ENCODE measurements at places on chromosomes 11 and 22. TPM values are rescaled to one million over a fixed set of nuclear protein-coding genes. Genes with fewer than 3 reads are reported as not detected.

DNA sequence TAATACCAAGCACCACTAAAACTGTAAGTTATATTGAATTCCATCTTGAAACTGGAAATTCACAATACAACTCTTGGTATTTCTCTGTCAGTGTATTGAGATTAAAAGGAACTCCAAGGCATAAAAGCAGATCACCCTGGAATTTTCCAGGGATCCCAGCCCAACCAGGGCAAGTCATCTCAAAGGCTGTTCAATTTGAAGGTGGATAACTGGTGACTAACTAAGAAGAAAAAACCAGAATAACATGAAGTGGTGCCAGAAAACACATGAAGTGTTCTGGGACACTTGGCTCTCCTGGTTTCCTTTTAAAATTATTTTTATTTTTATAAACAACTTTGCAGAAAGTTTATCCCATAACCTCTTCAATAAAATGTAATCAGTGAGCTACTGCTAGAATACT is 7.8 kb upstream of the BMAL1 start:
- H3K27me3 ChIP-seq: peaks cover 7% of the 10 kb centered on the region
- no peak overlapping the region for H3K27ac ChIP-seq
- DNase-seq: no peak
- H3K4me3 ChIP-seq: no peak overlapping the region

The DCDC1 gene
- 1.8 TPM for total RNA-seq

GRCh38 chr22:29459773-29460172 is 20.2 kb upstream of the NEFH start:
- DNase-seq: no peak
- no peaks in the 10 kb centered on the region for H3K4me1 ChIP-seq
- H3K27me3 ChIP-seq: no peaks in the 10 kb centered on the region
- no peak overlapping the region for H3K4me3 ChIP-seq
- no peaks in the 10 kb centered on the region for H3K36me3 ChIP-seq

The ASCL2 gene
- 2.3 TPM for total RNA-seq

The TPH1 gene
- total RNA-seq: 0.26 TPM

DNA sequence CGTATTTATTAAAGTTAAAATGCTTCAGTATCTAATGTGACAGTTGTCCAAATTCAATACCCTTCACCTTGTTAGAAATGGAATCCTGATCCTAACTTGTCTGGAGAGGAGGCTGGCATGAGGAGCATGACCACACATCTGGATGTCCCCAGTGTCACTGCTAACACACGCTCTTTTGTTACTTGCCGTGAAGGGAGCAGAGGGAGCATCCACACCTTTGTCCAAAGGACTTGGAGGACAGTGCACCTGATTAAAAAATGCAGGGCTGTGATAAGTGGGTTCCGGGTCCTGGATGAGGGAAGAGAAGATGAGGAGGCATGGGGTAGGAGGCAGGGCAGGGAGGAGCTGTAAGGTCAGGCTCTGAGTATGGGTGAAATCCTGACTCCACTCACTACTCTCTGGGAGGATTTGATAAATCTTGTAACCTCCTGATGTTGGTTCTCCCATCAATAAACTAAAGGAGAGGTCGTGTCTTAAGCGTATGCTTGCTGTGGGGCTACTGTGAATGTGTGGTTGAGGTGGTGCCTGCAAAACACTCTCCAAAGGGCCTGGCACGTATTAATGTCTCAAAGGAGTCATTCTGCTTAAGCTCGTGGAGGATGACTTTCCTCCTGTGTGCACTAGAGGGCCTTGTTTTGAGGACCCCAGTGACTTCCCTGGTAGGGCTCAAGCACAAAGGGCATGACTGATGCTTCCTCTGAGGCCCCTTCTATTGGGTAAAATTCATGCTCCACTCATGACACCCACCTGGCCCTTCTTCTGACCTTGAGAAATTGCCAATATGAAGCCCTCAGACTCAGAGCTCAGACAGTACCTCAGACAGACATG is 16.8 kb upstream of the IGLL5 start:
- H3K27me3 ChIP-seq: peaks cover 11% of the 10 kb centered on the region
- H3K4me1 ChIP-seq: no peaks in the 10 kb centered on the region
- H3K27ac ChIP-seq: no peak overlapping the region
- no peak overlapping the region for H3K4me3 ChIP-seq
- no peaks in the 10 kb centered on the region for H3K36me3 ChIP-seq

The EPS8L2 gene
- total RNA-seq: 114 TPM

The SYCE3 gene
- total RNA-seq: not detected

The UPB1 gene
- total RNA-seq: 0.50 TPM

The MYBPC3 gene
- total RNA-seq: 2.0 TPM

GRCh38 chr11:120184946-120185705 is 25.7 kb upstream of the OAF start:
- no peak overlapping the region for H3K27ac ChIP-seq
- no peak overlapping the region for H3K4me3 ChIP-seq
- no peak for DNase-seq
- no peaks in the 10 kb centered on the region for H3K36me3 ChIP-seq
- no peaks in the 10 kb centered on the region for H3K4me1 ChIP-seq

DNA sequence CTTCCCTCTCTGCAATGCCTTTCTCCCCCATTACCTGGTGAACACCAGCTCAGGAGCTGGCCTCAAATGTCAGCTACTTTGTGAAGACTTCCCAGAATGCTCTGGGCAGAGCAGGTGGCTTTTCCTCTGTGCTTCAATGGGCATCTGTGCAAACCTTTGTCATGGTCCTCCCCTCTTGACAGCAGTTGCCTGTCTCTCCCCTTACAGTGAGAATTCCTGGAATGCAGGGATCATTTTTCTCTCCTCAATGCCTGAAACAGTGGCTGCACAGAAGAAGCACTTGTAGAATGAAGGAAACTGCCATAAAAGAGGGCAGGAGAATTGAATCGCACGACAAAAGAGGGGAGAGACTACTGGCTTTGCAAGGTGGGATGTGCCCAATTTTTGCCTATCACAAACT is 92.8 kb upstream of the NARS2 start:
- H3K27me3 ChIP-seq: no peaks in the 10 kb centered on the region
- H3K27ac ChIP-seq: no peak overlapping the region
- H3K4me3 ChIP-seq: no peak overlapping the region
- DNase-seq: no peak
- H3K36me3 ChIP-seq: no peaks in the 10 kb centered on the region

DNA sequence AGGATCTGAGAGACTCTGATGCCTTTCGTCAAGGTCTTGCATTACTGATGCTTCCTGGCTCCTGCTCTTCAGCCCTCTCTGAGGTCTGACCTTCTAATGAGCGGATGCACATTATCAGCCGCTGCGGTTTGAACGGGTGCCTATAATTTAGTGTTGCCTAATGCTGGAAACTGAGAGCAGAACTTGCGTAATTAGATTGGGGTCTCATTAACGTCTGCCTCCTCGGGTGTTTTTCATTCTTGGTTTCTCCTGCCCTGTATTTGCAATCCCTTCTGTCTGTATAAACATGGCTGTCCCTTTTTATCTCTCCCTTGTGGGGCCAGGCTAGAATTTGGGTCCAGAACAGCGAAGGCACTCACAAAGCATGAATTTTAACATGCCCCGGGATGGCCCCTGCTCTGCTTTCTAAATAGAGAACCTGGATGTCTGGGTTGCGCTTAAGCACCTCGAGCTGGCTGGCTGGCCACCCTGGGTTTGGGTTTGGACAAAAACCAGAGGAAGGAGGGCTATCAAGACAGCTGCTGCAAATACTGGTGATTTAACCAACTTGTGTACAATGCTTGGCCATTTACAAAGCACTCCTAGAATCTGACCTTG is 118.6 kb downstream of the TIMP3 start:
- no peaks in the 10 kb centered on the region for H3K27me3 ChIP-seq
- H3K4me3 ChIP-seq: no peak overlapping the region
- no peak overlapping the region for H3K27ac ChIP-seq
- no peaks in the 10 kb centered on the region for H3K4me1 ChIP-seq
- no peaks in the 10 kb centered on the region for H3K36me3 ChIP-seq

DNA sequence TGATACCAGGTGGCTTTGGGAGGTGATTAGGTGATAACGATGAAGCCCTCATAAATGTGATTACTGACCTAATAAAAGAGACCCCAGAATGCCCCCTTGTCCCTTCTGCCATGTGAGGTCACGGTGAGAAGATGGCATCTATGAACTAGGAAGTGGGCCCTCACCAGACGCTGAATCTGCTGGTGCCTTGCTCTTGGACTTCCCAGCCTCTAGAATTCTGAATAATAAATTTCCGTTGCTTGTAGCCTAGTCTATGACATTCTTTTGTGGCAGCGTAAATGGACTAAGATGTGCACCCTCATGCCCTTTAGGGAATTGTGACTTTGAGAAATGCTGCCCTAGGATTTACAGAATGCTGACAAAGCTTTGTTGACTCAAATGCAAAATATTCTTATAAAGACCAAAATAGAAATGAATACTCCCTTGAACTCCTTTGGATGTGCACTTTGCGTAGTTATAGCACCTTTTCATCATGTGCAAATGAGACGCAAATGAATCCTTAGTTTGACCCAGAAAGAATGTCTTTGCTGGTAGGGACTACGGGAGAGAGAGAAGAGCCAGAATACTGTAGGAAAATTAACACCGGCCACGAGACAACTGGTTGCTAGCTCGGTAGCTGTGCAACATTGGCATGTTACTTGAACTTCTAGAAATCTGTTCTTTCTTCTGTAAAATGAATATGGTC is 24.8 kb upstream of the EHF start:
- no peak overlapping the region for H3K4me3 ChIP-seq
- H3K27ac ChIP-seq: no peak overlapping the region
- no peaks in the 10 kb centered on the region for H3K27me3 ChIP-seq
- H3K36me3 ChIP-seq: no peaks in the 10 kb centered on the region
- DNase-seq: no peak
- peaks cover 11% of the 10 kb centered on the region for H3K4me1 ChIP-seq

DNA sequence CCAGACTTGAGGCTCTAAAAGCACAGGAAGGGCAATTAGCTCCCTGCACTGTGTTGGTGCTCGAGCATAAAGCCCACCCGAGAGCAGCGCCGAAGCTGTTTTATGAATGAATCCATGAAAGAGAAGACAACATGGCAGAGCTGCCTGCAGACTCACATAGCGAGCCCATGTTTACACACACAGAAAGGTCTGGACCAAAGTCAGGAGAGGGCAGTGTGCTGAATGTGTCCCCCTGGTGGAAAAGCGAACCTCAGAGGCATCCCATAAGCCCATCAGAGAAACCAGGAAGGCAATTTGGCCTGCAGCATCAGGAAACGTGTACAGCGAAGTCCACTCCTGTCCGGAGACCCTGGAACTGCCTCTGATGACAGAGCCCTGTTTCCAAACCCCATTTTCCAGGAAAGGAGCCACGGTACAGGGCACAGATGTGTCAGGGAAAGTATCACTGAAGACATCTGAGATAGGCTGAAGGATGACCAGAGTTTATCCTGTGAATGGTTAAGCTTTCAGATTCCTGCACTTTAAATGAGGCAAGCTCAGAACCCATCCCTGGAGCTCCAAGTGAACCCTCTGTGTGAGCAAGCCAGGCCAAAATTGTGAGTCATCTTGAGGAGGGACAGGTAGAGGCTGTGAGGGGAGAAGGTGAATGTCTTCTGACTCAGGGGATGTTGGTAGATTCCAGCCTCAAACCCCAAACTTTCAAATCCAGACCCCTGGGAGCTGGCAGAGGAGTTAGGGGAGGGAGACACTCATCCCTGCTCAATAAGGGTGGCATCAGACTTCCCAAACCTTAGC is 36.9 kb downstream of the CHRDL2 start:
- H3K4me3 ChIP-seq: no peak overlapping the region
- no peak for DNase-seq
- peaks cover 14% of the 10 kb centered on the region for H3K4me1 ChIP-seq
- no peaks in the 10 kb centered on the region for H3K36me3 ChIP-seq

DNA sequence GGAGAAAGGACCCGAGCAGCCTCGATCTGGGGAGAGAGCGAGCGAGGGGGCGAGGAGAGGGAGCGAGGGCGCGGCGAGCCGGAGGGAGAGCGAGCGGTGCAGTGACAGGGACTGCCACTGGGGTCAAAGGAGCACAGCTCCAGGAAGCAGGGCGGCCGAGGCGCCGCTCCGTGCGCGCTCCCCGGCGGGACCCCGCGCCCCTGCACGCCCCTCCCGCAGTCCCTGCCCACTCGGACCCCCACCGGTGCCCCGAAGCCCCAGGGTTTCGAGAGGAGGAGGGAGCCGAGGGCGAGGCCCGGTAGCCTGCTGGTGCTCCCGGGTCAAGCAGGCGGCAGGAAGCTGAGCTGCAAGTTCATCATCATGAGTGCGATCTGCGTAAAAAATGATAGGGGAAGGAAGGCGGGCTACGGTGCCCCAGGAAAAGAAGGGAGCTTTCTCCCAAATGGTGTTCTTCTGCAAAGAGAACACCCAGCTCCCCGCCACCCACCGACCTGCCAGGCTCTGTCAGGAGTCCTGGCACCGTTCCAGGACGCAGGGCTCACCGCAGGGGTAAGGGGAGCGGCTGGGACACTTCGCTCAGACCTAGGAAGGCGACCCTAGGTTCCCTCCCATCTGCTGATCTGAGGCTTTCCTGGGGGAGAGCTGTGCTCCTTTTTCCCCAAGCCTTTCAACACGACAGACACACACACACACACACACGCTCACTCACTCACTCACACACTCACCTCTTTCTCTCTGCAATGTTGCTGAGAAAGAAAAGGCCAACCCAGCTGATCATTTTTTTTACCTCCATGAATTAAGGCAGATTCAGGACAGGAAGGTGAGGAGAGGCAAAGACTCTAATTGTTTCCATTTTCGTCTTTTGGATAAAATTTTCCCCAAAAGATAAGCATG is at the start of gene MPPED2:
MPPED2 (minus strand) TSS at position 103 of the 894 bp plus-strand sequence. CDS start 5,980 bp downstream, outside the sequence.
- H3K27me3 ChIP-seq: peaks cover 37% of the 10 kb centered on the region
- peaks cover 24% of the 10 kb centered on the region for H3K4me1 ChIP-seq
- peak within 1 kb of the TSS; percentile 49 for H3K4me3 ChIP-seq
- H3K36me3 ChIP-seq: no peaks in the 10 kb centered on the region

The LARGE2 gene
- total RNA-seq: 12.7 TPM

DNA sequence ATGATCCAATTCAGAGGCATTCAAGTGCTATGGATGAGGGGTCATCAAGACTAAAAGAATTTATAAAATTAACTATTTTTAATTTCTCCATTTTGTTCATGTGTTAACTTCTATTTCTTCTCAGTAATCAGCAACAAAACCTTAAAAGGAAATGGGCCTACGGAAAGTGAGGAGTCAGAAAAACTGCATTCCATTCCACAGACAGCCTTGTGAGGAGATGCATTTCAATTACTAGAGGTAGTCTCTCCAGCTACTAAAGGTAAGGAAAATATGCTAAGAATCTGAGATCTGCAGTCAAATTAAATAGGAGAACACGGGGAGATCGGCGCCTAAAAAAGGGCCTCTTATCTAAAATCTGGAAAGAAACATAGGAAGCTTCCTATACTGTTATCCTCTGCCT is 661.7 kb downstream of the DLG2 start:
- DNase-seq: no peak
- no peak overlapping the region for H3K4me3 ChIP-seq
- H3K27ac ChIP-seq: no peak overlapping the region
- H3K36me3 ChIP-seq: no peaks in the 10 kb centered on the region
- no peaks in the 10 kb centered on the region for H3K4me1 ChIP-seq
- H3K27me3 ChIP-seq: no peaks in the 10 kb centered on the region

The LIF gene
- 8.1 TPM for total RNA-seq

The OR4A5 gene
- not detected for total RNA-seq

The ST13 gene
- 161 TPM for total RNA-seq

The PATZ1 gene
- 19.9 TPM for total RNA-seq

- DNase-seq: no peak
- H3K27me3 ChIP-seq: peaks cover 7% of the 10 kb centered on the region
- no peaks in the 10 kb centered on the region for H3K4me1 ChIP-seq
- H3K27ac ChIP-seq: no peak overlapping the region
- no peaks in the 10 kb centered on the region for H3K36me3 ChIP-seq
Measured at GRCh38 chr11:7964873-7965272, 374 bp downstream of the NLRP10 start.
